ENCODE measurements at places on chromosomes 1 and 21. TPM values are rescaled to one million over a fixed set of nuclear protein-coding genes. Genes with fewer than 3 reads are reported as not detected.

CD1D gene
- total RNA-seq, result not detected

TMEM61 gene
- not detected for total RNA-seq

SPRR2G gene
- not detected for total RNA-seq

MROH9 gene
- not detected for total RNA-seq

RGS8 gene
- not detected for total RNA-seq

COL18A1 gene
- total RNA-seq, result 12.8 TPM

S100A8 gene
- 0.94 TPM for total RNA-seq

CD247 gene
- 276 TPM for total RNA-seq

NRDC gene
- total RNA-seq, result 158 TPM

TRPM2 gene
- 31.1 TPM for total RNA-seq

SYPL2 gene
- not detected for total RNA-seq

Measured in activated naive CD8-positive, alpha-beta T cell treated with anti-CD3 and anti-CD28 coated beads, Interleukin-2, amount 10 ng/mL, durations not matched to agents 7 days and 5 days (primary cell).